ENCODE measurements at places on chromosomes 6 and 20.

DNA sequence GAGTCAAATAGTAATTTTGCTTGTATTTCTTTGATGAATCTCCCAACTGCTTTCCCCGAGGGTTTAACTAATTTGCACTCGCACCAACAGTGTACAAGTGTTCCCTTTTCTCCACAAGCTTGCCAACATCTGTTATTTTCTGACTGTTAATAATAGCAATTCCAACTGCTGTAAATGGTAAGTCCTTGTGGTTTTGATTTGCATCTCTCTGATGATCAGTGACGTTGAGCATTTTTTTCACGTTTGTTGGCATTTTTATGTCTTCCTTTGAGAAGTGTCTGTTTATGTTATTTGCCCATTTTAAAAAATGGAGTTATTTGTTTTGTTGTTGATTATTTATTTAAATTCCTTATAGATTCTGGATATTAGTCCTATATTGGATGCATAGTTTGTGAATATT, 399.8 kb upstream of the MAN1A1 start:
- no peak for DNase-seq

GRCh38 chr6:39107641-39108040, 7.3 kb downstream of the SAYSD1 start:
- DNase-seq = no peak

DNA sequence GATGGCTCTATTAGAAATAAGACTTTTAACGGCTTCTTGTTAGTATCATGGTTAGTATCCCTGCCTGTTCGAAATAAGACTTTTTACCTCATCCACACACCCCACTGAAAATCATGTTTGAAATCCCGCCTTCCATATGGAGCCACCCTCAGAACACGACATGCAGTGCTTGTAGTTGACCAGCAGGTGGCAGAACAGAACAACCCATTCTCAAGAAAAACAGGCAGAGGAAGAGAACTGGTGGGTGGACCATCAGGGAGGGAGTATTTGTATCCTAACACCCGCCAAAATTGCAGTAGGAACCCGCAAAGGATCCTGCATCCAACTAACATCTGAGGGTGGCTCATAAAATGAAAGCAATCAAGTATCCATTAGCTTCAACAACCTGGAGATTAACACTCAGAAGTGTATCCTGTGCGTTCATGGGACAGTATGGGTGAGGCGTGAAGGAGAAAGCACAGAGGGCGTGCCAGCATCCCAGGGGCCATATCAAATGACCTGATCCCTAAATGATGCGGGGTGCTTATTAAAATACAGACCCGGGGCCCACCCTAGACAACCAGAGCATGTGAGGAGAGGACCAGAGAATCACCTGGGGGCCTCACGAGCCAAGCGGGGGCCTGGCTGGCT, 89.6 kb upstream of the NHSL1 start:
- DNase-seq = no peak

- DNase-seq = no peak
Observed at GRCh38 chr20:53581444-53582250, 12.0 kb downstream of the ZNF217 start.

- DNase-seq = no peak
Observed at GRCh38 chr20:44955270-44955669, 4.9 kb downstream of the TOMM34 start.

DNA sequence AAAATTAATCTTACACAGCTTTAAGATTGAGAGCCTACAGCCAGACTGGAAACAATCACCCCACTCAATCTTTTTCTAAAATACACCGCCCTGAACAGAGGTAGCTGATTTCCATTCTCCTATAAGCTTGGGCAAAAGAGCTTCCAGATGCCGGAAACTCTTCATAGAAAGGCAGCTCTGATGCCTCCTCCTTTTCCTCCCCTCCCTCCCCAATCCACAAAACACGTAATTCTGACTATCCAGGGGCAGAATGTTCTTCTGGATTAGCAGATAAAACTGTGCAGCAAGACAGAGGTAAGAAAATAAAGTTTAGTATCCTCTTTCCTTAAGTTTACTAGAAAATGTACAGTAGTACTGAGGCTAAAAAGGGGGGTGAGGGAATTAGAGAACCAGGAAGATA, 15.8 kb downstream of the ADNP start:
- DNase-seq = no peak

GRCh38 chr6:30142665-30143064, 6.7 kb downstream of the TRIM40 start:
- DNase-seq = no peak

DNA sequence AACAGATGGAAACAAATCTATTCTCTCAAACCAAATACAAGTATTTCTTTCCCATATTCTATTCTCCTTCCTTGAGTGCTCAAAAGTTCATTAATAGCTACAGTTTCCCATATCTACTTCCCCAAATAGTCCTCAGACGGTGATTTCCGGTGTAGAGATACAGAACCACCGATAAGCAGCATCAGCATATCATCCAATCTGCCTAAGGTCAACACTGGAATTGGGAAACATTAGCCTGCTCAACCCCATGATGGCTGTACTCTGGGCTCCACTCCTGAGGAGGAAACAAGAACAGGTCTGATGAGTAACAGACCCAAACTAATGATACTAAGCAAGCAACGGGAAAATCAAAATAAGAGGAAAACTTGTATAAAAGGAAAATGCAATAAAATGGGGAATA, 115.6 kb downstream of the EPB41L2 start:
- DNase-seq = no peak

DNA sequence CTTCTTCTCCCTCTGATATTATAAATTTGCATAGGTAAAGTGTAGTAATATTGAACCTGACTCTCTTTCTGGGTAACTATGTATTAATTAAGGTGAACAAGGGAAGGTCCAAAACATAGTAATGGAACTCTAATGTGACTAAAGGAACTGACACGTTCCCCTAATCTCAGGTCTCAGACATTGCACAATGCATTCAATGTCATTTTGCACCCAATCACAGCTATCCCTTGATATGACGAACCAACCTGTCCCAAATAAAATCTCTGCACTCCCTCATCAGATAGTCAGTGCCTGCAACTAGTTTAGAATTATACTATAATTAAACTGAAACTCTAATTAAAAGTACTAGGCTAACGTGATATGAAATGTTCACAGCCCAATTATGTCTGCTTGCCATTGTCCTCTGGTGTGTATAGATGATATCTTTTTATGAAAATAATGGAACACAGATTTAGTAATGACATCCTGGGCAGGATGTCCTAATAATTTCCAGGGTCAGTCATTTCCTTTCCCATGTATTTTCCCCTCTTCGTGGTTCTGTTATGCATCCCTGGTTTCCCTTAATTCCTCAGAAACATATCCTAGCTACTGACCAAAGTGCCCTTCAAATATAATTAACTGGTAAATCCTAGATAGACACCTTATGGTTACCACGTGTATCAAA, 36.8 kb downstream of the PTPRK start:
- no peak for DNase-seq

- no peak for DNase-seq
Observed at GRCh38 chr20:53698371-53698978, 104.8 kb upstream of the ZNF217 start.

- no peak for DNase-seq
Observed at GRCh38 chr6:6003621-6004366, 2.9 kb downstream of the NRN1 start.

DNA sequence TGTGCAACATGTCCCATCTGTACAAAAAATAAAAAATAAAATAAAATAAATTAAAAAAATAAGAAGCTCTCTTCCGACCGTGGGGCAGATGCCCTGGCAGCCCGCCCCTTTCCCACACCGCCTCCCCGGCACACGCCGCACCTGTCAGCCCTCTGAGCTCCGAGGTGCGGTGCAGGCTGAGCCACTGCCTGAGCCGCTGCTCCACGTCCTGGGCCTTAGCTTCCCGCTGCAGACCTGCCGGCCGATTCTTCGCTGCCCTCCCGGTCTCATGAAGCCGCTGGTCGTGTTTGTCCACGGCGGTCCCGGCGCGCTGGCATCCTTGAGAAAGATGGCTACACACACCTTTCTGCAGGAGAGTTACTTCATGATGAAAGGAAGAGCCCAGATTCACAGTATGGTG, 10.7 kb upstream of the CLPSL2 start:
- DNase-seq = no peak

- no peak for DNase-seq
Observed at GRCh38 chr6:41548841-41549642, 2.9 kb downstream of the FOXP4 start.

DNA sequence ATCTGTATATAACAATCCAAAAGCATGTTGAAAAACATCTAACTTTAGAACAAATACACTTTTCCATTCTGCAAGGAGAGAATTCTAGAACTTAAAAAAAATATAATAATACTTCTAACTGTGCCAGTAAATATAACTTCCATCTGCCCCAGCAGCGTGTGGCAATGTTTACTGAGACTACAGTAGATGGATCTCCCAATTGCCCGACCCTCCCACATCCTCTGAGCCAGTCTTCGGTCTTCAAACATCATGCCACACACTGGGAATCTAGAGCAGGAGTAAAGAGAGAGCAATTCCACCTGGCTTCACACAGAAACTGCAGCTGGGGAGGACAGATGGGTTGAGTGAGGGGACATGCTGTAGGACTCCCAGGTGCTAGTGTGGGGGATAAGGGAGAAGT, 121.3 kb upstream of the NHSL1 start:
- no peak for DNase-seq

- no peak for DNase-seq
Observed at GRCh38 chr20:14838663-14839628, 501.5 kb upstream of the FLRT3 start.

DNA sequence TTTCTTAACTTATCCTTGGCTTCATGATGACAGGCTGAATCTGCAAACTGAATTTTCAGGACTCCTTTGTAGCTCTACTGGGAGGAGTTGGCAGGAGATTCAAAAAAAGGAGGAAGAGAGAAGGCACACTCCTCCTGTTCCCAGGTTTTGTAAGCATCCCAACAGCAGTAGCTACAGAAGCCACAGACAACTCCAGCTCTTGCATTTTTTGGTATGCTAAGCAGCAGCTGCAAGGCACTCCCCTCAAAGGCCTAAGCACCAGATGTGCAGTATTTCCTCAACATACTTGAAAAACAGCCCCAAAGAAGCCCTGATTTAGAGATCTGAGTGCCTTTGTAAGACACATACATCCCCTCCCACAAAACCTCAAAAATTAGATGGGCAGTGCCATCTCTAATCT, 328.6 kb upstream of the SYNCRIP start:
- DNase-seq = no peak

DNA sequence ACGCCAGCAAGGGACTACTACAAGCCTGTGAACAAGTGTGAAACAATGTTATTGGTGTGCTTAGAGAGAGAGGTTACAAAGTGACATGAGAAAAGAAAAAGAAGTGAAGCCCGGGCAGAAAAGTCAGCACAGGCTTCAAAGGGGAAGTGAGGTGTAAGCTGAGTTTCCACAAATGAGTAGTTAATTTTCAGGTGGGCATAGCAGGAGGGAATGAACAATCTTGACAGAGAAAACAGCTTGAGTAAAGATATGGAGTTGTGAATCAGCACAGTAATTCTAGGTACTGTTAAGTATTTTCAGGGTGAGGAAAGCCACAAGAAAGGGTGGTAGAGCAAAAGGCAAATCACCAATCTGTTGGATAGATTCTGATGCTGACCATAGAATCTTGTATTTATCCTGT, 4.3 kb downstream of the KCNQ5 start:
- no peak for DNase-seq

DNA sequence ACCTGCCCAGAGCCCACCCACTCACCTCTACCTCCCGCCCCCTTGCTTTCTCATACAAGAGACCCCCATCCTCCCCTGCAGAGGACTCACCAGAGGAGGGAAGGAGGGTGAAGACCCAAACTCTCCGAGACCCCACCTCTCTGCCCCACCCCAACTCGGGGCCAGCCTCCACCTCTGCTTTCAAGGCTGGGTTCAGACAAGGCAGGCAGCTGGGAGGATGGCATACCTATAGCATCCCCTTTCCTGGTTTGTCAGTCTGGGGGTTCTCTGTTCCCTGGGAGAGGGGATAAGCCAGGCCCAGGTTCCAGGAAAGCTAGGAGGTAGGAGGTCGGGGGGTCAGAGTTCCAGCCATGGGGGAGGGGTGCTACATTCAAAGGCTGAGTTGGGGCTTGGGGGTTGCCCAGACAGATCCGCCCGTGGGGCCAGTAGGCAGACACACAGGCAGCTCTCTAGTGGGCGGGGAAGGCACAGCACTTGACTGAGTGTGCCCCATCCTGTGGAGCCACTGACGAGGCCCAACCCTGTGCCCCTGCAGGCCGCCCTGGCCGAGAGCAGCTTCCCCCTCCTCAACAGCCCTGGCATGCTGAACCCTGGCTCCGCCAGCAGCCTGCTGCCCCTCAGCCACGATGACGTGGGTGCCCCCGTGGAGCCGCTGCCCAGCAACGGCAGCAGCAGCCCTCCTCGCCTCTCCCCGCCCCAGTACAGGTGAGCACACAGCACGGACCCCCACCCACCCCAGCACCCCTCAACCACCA, 40.8 kb upstream of the MDFI start:
- DNase-seq = no peak

DNA sequence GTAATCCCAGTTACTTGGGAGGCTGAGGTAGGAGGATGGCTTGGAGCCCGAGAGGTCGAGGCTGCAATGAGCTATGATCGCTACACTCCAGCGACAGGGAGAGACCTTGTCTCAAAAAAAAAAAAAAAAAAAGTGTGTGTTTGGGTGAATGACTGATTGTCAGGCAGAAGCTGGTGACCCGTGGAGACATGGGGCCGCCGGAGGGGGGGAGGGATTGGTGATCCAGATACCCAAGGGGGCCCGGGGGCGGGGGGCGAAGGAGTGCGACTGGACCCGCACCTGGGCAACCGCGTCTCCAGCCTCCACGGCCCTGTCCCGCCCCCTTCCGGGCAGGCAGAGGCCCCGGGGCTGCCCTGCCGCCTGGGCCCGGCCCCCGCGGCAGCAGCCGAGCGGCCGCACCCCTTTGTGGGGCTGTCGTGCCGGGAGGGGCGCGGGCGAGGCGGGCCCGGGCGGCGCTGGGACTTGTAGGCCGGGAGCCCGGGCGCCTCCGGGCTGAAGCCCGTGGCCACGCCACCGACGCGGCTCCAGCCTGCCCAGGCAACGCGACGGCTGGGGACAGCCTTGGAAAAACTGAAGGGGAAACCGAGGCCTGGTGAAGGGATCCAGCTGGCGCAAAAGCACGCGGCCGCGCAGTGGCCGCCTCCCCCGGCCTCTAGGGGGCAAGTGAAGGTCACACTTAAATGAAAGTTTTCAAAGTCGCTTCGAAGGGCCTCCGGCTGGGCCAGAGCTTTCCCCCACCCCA, 2.1 kb upstream of the RBM38 start:
- no peak for DNase-seq

DNA sequence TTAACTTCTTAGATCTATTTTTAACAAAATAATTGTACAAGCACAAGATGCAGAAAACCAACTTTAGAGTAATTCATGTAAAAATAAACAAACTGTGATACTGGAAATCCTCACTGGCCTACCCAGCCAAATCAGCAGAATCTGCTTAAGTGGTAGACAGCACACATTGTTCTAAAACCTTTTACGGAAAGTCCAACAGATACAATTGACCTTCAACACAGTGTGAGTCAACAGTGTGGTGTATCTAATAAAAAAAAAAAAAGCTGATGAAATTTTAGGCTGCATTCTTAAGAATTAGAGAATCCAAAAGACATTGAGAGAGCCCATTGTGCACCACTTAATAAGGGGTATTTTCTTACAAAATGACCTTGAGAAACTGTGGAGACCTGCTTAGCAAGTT, 174.5 kb downstream of the COL21A1 start:
- DNase-seq = no peak

GRCh38 chr6:38773338-38773737, 58.2 kb downstream of the DNAH8 start:
- DNase-seq = no peak

- peak; percentile 31 for DNase-seq
Observed at GRCh38 chr6:6820641-6821238, 232.2 kb downstream of the LY86 start.

GRCh38 chr6:144133225-144133821, 17.0 kb upstream of the STX11 start:
- DNase-seq = no peak
